ENCODE measurements at places on chromosomes 3 and 15.

DNA sequence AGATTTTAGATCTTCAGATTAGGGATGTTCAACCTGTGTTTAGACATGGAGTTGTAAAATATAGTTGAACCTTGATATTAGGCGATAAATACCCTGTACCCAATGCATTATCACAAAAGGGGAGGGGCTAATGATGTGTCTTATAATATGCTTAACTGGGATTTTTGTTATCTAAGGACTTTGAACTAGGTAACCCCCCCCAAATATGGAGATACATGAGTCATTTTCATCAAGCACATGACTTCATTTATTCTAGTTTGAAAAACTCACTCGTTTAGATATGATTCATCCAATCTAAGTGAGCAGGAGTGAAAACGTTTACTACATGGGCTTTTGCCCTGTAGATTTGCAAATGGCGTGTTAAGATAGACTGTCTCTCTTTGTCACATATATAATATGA is 212.4 kb downstream of the IL5RA start:
- no peak for DNase-seq

GRCh38 chr3:151321526-151321925 is 4.9 kb upstream of the GPR87 start:
- DNase-seq, result no peak

DNA sequence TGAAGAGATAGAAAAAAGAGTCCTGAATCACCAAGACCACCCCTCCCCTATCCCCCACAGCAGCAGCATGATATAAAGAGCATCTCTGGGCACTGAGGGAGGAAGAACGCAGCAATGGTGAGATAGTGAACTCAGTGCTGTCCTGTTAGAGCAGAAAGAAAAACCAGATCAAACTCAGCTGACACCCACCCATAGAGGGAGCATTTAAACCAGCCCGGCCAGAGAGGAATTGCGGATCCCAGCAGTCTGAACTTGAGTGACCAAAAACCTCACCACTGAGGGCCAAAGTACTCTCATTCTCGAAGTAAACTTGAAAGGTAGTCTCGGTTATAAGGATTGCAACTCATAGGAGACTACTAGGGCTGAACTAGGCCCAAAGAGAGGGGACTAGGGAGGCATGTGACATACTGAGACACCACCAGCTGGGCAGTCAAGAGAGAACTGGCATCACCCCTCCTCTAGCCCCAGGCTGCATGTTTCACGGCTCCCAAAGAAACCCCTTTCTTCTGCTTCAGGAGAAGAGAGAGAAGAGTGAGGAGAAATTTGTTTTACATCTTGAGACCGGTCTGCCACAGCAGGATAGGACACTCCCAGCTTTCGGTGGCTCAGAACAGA is 39.2 kb upstream of the TGFBR2 start:
- DNase-seq, result no peak

GRCh38 chr3:16290007-16290826 is 25.2 kb downstream of the OXNAD1 start:
- DNase-seq, result no peak

DNA sequence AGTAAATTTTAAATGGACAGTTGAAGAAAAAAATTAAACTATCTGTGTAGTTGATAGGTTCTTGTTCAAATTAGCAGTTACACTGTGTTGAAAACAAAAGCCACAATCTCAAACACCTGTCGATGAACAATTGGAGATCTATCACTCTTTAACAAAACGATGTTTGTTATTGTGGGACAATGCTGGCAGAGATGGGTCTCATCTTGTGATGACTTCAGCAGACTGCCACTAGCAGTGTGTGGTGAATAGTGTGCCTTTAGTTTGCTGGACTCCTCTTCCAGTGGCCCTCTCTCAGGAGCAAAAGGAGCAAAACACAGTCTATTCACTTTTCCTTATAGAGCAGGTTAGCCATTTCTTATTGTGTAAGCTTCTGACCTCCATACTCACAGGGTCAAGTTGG is 14.7 kb upstream of the TRIM59 start:
- no peak for DNase-seq

DNA sequence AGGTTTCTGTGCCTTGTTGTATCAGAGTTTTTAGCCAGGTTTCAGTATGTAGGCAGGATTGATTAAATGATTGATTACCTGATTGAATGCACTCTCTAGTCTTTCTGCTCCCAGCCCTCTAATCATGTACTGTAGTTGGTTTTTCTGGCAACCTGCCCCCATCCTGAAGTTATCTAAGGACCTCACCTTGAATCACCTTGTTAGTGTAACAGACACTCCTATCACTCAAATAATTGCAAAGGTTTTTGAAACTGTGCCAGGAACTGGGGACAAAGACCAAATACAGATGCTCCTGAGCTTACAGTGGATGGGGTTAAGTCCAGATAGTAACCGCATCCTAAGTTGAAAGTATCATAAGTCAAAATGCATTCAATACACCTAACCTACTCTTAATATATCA is 141.5 kb upstream of the EIF1B start:
- DNase-seq, result no peak

DNA sequence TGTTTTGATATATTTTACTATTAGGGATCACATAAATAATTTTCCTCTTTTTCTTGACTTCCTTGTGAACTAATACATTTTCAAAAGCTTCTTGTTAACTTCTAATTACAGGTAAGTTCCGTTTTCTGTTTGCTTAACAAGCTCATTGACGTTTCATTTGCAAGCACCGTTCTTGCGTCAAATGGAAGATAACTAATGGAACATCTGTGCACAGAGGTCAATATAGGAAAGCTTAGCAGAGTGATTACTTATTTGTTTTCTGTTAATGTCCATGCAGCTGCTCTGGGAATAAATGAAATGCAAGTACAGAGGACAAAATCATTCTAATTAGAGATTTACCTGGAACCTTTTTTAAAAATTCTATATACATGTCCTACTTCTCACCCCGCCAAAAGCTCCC is 115.5 kb upstream of the C2CD4B start:
- DNase-seq, result no peak

DNA sequence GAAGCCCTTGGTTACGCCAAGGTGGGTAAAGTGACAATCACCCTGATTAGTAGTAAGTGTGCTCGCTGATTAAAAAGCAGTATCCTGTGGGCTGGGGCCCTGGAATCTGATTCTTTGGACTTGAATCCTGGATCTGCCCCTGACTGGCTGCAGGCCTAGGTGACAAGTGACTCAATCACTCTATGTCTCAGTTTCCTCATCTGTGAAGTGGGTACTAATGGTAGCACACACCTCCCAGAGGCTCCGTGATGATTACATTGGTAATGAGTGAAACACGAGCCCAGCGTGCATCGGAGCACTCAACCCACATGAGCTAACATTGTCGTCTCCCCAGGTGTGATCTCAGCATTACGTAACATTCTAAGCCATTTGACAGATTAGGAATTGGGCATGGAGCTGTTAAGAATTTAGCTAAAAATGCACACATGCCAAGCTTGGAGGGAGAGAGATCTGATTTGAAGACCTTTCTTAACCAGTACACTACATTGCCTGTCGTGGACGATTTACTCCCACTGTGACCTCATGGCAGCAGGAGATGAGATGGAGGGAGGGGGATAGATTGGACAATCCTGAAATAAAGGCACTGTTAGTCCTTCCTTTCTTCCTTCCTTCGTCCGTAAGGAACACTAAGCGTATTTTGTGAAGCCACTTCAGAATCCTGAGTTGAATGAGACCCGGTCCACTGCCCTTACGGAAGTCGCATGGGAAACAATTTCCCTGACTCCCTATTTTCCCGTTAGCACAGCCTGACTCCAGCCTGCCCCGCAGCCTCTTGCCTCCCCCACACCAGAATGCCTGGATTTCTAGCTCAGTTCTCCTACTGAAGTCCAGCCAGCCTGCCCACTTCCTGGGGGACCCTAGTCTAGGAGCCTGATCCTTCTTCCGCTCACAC is 32.1 kb downstream of the MGLL start:
- DNase-seq, result no peak

DNA sequence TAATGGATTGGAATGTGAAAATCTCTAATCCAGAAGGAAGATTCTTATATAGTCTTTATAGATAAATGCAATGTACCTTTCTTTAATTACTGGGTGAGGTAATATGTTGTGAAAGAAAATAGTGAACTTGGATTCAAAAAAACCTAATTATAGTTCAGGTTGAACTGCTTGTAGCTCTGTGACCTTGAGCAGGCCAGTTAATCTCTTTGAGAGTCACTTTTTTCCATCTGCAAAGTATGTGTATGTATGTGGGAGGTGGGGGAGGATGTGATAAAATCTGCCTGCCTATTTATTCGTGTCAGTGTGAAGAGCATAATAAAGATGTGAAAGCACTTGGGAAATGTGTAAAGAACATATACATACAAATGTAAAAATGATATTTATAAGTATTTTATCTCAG is 34.4 kb downstream of the GLCE start:
- no peak for DNase-seq

DNA sequence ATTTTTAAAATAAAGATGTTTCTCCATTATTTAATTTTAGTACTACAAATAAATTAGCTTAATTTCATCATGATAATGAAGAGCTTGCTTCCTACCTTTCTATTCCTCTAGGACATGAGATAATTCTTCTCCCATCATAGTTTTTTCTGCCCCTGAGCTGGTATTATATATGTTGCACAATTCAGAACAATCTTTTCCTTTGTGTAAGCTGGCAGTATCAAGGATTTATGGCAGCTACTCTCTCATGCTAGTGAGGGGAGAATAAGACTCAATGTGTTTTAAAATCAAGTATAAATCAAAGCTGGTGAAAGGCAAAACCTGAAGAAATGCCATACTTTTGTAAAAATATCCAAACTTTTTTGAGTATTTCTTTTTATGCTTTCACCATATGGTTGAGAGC is 1405.3 kb downstream of the SI start:
- no peak for DNase-seq

DNA sequence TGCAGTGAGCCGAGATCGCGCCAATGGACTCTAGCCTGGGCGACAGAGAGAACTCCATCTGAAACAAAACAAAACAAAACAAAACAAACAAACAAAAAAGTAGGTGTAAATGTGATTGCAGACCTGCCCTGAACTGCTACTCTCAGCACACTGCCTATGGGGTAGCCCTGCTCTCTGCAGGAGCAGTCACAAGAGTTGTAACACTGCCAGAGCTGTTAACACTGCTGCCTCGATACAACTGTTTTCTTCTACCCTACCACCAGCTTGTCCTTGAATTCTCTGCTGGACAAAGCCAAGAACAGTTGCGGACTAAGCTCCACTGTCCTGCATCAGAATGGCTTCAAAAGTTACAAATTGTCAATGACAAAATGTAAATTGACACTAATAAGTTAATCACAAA is 89.3 kb downstream of the ALCAM start:
- DNase-seq, result no peak

- no peak for DNase-seq
Observed at GRCh38 chr15:100994597-100995446, 75.7 kb downstream of the LRRK1 start.

DNA sequence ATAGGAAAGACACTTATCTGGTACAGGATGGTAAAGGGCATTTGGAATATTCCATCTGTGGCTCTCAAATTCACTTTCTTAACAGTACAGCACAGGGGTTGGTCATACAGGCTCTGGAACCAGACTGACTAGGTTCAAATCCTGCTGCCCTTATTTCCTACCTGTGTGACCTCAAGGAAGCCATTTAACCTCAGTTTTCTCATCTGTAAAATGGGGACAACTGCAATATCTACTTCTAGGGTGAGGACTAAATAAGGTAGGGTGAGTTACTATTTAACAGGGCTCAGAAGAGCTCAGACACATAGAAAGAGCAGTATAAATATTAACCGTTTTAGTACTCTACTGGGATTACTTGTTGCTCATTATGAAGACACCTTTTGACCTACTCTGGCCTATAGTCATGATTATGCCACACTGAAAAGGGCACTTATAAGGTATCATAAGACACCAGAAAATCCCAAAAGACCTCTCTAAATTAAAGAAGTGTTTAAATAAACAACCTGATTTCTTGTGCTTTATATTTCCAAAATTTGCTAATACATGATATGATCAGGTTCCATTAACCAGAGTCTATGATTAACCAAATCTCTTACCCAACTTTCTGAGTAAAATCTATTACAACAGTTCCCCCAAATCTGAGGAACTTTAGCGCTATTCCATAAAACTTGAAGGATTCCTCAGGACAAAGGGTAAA is 6.5 kb downstream of the RFTN1 start:
- DNase-seq, result no peak

GRCh38 chr15:63551400-63551799 is 45.8 kb upstream of the FBXL22 start:
- no peak for DNase-seq

DNA sequence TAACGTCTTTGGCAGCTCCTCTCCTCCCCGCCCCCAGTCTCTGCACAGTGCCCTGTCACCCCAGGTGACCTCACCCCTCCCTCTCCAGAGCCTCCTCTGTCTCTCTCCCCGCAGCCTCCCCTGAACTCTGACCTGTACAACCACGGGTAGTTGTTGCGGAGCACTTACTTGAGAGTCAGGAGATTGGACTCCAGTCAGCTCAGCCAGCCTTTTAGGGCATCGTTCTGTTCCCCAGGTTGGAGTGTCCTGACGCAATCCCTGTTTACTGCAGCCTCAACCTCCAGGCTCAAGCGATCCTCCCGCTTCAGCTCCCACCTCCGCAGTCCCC is 177.7 kb downstream of the UACA start:
- DNase-seq, result no peak

GRCh38 chr3:171755656-171756055 is 54.6 kb downstream of the PLD1 start:
- no peak for DNase-seq

- DNase-seq, result no peak
Observed at GRCh38 chr3:99943931-99944761, 126.5 kb downstream of the CMSS1 start.

DNA sequence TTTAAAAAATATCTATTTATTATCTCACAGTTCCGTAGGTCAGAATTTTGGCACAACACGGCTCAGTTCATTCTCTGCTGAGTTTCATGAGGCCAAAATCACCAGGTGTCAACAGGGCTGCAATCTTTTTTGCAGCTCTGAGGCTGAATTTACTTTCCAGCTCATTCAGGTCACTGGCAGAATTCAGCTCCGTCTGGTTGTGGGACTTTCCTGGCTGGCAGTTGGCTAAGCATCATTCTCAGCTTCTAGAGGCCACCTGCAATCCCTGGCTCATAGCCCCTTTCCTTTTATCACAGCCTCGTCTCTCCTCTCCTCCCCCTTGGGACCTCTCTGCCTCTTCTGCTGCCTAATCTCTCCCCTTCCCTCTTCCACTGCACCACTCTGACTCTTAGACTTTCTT is 174.0 kb upstream of the WNT5A start:
- DNase-seq, result no peak

DNA sequence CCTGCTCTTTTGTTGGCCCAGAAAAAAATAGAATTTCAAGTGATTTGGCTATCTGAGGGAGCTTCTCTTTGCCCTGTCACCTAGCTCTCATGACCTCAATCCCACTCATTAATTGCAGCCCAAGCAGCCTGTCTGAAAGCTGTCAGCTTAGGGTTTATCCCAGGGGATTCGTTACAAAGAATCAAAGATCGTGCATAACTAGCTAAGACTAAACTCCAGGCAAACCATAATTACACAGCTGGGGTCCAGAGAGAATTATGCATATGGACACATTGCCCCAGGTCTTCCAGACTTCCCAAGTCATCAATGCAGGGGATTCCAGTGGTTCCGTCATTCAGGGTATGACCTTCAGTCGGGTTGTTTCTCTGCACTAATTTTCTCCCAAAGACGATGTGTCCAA is 91.6 kb upstream of the CBLB start:
- no peak for DNase-seq

GRCh38 chr3:97687734-97688133 is 76.8 kb upstream of the ARL6 start:
- DNase-seq, result no peak

All from stimulated activated CD8-positive, alpha-beta memory T cell treated with anti-CD3 and anti-CD28 coated beads, Interleukin-15, amount 100 ng/mL, for 48 hours (primary cell).